ENCODE measurements at places on chromosomes 3 and 15.

- DNase-seq = no peak
These were observed 417.1 kb downstream of the RBMS3 start for GRCh38 chr3:29697989-29698388.

DNA sequence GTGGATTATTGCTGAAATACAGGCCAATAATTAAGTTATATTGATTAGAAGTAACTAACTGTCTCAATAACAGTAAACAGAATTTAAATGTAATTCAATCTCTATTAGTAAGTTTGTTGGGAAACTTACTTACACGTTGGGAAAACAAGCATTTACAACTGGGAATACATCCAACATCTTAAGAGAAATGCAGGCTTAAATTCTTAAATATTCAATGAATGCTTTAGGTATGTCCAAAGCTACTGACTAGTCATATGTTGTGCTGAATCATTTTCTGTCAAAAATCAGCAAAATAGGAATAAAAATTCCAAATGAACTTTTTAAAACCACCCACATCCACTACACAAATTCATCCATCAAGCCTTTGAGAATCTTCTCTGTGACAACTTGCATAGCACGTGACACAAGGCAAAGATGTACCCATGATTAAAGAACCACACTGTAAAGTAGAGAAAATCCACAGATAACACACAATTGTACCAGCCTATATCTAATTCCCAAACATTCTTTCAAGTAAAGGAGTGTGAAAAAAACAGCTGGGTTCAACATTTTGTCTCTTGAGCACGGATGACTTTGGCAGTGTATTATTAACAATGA, 60.0 kb downstream of the NMNAT3 start:
- no peak for DNase-seq

GRCh38 chr15:78642331-78642730, 1.3 kb upstream of the CHRNB4 start:
- DNase-seq = no peak

GRCh38 chr3:189954733-189955665, 165.7 kb downstream of the P3H2 start:
- DNase-seq = no peak

DNA sequence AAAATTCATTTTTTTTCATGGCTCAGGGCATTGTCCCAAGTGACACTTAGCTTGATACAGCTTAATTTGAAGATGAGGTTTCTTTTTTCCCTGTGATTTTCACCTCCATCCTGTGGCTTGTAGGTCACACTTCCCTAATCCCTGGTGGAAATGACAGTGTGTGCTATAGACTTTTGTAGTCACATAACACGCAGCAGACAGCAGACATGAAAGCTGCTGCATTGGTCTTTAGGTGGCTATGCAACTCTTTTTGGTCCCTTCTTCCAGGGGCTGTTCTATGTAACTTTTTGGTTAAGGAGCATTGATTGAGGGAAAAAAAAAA, 38.8 kb downstream of the TRAK1 start:
- DNase-seq = no peak

DNA sequence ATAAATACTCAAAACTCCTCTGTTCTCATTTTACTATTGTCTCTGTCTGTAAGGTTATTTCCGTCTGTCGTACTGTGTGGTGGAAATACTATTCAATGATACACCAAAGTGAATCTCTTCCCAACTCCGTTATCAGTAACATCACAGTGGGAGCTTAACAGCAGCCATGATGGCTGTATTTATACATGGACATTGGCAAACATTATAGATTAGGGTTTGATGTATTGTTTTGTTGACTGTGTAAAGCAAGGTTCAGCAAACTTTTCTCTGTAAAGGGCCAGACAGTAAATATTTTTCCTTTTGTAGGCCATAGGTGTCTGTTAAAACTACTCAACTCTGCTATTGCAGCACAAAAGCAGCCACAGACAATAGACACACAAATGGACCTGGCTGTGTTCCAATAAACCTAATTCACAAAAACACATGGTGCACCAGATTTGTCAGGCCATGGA, 23.2 kb downstream of the LIPC start:
- no peak for DNase-seq

GRCh38 chr3:187570776-187571175, 99.4 kb downstream of the SST start:
- no peak for DNase-seq

GRCh38 chr15:79084308-79084968, 6.1 kb downstream of the RASGRF1 start:
- no peak for DNase-seq

- no peak for DNase-seq
These were observed 84.6 kb downstream of the HCN4 start for GRCh38 chr15:73284090-73284716.

DNA sequence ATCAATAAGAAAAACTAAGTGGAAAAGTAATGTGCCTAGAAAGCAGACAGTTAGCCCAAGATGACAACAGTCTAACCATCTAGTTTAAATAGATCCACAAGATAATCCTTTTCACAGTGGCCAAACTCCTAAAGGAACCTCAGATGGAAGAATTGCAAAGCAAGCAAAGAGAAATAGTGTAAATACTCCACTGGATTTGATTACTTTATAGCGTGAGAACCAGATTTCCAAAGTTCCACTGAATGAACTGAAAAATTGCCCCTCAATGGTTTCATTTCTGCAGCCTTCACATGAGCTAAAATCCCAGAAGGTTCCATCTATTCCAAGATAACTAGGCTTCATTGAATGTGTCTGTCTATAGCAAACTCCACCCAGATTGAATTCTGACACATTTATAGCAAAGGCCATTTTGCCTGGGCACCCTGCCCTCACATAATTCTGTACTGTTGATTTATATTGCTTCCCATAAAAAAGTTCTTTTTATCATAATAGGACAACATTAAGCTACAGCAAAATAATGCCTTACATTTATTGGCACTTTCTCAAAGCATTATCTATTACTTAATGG, 129.7 kb upstream of the THBS1 start:
- DNase-seq = no peak

DNA sequence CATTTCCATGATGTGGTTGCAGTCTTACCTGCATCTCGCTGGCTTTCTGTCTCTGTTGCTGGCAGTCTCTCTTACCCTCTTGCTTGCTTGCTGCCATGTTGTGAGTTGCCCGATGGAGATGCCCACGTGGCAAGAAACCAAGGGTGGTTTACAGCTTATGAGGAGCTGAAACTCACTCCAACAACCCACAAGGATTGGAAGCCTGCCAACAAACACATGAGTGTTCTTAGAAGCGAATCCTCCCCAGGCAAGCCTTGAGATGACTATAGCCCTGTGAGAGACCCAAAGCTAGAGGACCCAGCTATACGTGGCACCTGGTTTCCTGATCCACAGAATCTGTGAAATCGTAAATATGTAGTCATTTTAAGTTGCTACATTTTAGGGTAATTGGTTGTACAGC, 490.9 kb upstream of the ADAMTS9 start:
- DNase-seq = no peak

GRCh38 chr3:129665024-129665768, 58.7 kb upstream of the PLXND1 start:
- no peak for DNase-seq

- no peak for DNase-seq
These were observed 47.2 kb upstream of the ATP2B2 start for GRCh38 chr3:10552631-10552943.

- DNase-seq = no peak
These were observed 136.9 kb downstream of the LEKR1 start for GRCh38 chr3:156963096-156963495.

GRCh38 chr3:80384811-80385210, 617.0 kb upstream of the ROBO1 start:
- no peak for DNase-seq

DNA sequence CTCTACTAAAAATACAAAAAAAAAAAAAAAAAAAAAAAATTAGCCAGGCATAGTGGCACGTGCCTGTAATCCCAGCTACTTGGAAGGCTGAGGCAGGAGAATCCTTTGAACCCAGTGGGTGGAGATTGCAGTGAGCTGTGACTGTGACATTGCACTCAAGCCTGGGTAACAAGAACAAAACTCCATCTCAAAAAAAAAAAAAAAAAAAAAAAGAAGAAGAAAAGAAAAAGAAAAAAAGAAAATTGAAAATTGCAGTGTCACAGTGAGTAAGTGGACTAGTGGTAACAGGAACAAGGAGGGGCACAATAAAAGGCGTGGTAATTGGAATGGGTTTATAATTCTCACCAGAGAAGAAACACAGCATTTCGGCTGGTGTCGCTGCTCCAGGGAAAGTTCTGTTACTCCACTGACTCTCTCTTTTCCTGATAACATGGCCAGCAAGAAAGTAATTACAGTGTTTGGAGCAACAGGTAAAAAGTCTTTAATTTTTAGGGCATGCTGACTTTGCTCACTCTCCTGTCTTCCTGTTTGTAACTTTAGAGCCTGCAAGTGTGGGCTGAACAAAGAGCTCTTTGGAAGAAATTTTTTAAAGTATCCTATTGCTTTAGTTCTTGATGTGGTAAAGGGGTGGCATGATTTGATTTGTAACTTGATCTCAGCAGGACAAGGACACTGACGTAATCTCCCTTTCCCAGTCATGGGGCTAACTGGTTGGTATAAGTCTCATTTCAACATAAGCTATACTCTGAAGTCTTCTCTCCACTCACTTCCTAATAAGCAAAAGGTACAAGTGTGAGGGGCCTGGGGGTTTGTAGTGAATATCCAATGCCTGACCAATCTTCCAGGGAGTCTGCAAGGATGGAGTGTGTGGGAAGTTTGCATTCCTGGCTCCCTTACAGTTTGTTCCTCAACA, 22.1 kb upstream of the TRA2B start:
- DNase-seq = no peak

GRCh38 chr3:98730338-98730737, 32.8 kb upstream of the ST3GAL6 start:
- no peak for DNase-seq

DNA sequence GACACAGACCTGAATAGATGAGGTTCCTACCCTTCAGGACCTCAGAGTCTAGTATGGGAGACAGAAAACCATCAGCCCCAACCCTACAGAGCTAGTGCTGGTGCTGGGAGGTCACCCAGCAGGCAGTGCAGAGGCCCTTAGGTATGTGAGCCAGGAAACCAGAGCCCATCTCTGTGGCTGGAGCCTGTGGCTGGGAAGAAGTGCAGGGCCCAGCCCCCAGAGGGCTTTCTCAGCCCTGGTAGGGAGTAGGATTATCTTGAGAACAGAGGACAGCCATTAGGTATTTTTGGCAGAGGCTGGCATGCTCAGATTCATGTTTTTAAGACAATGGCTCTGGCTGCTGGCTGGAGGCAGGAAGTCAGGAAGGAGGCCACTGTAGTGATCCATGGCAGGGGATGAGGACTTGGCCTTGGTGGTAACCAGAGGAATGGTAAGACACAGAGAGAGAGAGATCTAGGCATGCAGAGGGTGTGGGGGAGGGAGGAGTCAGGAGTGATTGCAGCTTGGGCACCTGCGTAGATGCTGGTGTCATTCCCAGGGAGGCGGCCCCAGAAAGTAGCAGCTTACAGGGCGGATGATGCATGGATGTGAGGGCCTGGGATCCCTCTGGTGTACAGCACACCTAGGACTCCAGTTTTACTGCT, 220.9 kb upstream of the EIF1B start:
- DNase-seq = no peak

DNA sequence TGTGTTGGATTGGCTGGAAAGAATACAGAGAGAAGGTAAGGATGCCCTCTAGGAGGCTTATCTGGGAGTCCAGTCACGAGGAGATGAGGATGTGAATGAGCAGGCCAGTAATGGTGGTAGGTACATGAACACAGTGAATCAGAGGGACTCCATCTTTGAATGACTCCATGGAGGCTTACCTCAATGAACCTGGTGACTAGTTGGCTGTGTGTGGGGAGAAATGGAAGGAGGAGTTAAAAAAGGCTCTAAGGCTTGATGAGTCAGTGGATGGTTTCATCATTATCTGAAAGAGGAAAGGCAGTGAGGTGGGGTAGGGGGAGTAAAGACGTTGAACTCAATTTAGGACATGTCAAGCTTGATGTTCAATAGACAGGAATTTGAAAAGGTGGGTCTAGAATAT, 61.1 kb downstream of the KCNAB1 start:
- no peak for DNase-seq

DNA sequence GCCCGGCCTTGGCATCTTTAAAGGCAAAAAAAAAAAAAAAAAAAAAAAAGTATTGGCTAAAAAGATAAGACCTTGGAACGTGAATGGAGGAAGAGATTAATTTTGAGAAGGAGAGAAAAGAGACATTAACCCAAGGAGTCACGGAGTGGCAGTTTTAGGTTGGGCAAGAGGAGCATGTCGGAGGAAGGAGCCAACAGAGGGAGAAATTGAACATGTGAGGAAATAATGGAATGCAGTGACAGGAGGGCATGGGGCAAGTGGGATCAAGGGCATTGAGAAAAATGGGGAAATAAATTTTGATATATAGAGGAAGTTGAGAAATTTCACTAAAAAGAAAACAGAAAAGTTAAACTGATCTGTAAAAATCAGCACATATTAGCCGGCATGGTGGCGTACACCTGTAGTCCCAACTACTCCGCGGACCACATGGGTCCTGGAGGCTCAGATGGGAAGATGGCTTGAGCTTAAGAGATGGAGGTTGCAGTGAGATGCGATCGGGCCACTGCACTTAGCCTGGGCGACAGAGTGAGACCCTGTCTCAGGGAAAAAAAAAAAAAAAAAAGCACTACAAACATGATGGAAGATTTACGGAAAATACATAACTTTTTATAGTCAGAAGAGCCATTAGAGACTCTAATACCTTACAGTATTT, 1.2 kb downstream of the HAUS2 start:
- DNase-seq = no peak

DNA sequence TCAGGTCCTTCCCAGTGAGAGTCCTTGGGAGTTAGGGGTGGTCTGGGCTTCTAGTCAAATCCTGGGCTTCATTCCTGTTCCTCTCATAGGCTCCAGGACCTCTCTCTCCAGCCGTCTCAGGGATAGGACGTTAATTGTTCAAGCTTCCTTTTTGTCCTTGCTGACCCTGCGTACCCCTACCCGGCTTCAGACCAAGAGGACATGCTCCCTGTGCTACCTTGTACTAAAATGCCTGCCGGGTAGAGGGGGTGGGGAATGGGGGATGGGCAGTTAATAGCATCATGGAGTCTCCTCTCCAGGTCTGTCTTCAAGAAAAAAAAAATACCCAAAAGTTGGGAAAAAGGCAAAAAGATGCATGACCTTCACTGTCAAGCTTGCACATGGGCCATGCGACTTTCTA, 36.5 kb upstream of the GALNT15 start:
- DNase-seq = no peak

DNA sequence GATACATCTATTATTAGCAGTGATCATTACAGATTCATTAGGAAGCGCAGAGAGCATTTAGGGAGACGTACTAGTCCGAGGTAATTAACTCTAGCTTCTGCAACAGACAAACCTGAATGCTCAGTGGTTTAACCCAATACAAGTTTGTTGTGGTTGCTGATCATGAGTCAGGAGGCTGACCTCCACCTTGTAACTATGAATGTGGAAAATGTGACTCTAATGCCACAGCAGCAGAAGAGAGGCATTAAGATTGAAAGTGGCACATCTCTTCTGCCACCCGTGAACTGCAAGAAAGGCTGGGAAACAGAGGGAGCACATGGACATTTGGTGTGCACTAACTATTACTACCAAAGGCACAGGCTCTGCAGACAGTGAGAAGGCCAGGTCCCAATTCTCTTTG, 71.2 kb upstream of the C3orf80 start:
- no peak for DNase-seq

Data from D721Med (cell line).